CD4-positive, alpha-beta T cell treated with Interleukin-17A for 1 hour (primary cell): ENCODE measurements at places on chromosomes 11 and 22.

DNA sequence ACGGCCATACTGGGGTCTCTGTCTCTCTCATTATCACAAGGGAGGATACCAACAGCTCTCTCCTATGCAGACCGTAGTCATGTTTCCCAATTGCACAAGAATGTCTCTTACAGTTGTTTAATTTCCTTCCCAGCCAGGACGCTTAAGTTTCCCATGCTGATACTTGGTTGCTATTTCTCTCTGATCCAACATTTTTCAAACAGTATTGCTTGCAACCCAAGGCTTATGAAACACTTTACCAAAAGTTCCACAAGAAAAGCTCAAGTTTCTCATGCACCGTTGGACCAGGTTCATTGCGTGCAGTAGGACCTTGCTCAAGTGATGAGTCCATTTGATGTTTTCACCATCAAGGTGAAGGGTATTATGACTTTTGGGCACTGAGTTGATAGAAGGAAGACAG lies 46.6 kb downstream of the GGTLC2 start:
- no peak for DNase-seq

DNA sequence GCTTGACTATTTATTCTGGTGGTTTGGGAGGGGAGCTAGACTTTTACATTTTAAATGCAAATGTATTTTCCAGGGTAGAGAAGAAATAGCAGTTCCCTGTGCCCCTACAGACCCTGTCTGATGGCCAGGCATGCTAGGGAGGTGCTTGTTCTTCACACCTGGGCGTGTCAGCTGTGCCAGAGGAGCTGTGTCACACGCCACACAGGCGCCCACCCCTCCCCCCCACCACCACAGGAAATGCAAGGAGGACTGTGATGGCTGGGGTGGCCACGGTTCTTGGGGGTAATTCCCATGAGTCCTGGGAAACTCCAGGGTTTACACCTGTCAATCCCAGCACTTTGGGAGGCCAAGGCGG lies 82.2 kb downstream of the FLI1 start:
- DNase-seq: peak; percentile 63

- DNase-seq: no peak
Measured at GRCh38 chr22:22079404-22080148, 97.0 kb upstream of the TOP3B start.

- peak; percentile 16 for DNase-seq
Measured at GRCh38 chr22:20087319-20088262, 7.5 kb downstream of the DGCR8 start.

DNA sequence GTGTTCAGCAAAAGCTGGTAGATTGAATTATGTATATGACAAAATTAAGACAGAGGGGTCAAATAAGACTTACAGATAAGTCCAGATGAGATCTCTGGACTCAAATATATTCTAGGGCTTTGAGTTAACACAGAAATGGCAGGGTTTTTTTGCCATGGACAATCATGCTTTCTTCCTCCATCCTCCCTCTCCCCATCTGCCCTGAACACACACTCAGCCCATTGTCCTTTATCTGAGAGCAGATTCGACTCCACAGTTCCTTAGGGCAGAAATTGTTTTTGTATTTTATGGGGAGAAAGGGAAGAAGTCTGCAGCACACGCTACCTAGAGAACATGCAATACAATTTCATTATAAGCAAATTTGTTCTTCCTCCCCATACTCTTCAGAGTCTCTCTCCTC lies 86.8 kb downstream of the SLC1A2 start:
- DNase-seq: no peak

DNA sequence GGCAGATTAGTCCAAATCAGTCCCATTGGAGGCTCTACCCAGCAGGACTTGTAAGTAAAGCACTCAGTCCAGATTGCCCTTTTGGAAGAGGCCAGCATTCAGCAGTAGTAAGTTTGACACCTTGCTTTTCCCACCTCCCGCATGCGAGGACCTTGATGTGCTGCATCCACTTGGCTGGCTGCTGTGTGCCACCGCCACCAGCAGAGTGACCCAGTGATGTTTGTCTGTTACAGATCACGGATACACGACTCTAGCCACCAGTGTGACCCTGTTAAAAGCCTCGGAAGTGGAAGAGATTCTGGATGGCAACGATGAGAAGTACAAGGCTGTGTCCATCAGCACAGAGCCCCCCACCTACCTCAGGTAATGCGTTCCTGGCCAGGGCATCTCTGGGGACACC lies 6.6 kb downstream of the SMARCB1 start:
- no peak for DNase-seq

- DNase-seq: no peak
Measured at GRCh38 chr11:47431356-47432083, 5.3 kb upstream of the PSMC3 start.

DNA sequence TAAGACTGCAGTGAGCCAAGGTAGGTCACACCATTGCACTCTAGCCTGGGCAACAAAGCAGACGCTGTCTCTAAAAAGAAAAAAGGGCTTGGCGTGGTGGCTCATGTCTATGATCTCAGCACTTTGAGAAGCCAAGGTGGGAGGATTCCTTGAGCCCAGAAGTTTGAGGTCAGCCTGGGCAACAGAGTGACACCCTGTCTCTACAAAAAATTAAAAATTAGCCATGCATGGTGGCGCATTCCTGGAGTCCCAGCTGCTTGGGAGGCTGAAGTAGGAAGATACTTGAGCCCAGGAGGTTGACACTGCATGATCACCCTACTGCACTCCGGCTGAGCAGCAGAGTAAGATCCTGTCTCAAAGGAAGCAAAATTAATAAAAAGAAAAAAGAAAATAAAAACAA lies 38.9 kb upstream of the RDX start:
- DNase-seq: no peak

DNA sequence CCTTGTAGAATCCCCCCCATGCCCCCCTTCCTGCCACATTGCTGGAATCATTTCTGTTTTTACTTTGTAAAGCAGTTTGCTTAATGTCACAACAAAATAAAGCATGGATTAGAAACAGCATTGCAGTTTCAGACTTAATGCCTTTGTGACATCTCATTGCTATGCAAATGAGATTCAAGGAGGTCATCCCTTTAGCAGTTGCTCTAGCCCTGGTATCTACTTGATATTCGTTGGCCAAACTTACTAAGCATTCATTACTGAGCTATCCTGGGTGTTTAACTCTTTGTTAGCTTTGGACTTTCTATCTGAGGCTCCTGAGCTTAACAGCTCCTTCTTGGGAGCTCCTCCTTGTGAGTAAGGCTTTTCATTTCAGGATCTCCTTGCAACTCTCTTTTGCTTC lies 16.3 kb downstream of the FAT3 start:
- no peak for DNase-seq

GRCh38 chr11:73715541-73715940 lies 45.3 kb downstream of the RAB6A start:
- no peak for DNase-seq

GRCh38 chr11:100825626-100826025 lies 138.5 kb downstream of the ARHGAP42 start:
- DNase-seq: no peak

DNA sequence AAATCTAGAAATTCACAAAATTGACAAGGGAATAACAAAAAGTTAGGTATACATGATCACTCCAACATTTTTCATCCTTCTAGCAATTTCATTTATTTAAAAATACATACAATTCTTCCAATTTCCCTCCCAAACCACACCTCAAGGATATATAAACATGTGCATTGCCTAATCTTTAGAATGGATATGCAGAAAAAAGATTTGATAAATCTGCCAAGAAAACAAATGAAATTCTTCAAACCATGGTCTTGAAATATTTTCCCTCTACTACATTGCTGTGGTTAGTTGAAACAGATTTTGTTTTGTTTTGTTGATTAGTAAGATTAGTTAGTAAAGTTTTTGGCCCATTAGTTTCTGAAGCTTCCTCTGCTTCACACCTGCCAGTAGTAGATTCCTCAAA lies 703.3 kb upstream of the CCDC179 start:
- DNase-seq: no peak

DNA sequence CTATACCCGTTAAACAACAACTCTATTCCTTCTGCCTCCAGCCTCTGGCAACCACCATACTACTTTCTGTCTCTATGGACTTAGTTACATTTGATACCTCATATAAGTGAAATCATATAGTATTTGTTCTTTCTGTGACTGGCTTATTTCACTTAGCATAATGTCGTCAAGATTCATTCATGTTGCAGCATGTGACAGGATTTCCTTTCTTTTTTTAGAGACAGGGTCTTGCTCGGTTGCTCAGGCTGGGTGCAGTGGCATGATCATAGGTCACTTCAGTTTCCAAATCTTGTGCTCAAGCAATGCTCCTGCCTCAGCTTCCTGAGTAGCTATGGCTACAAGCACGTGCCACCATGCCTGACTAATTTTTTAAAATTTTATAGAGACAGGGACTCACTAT lies 29.4 kb upstream of the SORL1 start:
- DNase-seq: peak; percentile 45

GRCh38 chr11:8858808-8859207 lies 52.2 kb upstream of the AKIP1 start:
- no peak for DNase-seq

DNA sequence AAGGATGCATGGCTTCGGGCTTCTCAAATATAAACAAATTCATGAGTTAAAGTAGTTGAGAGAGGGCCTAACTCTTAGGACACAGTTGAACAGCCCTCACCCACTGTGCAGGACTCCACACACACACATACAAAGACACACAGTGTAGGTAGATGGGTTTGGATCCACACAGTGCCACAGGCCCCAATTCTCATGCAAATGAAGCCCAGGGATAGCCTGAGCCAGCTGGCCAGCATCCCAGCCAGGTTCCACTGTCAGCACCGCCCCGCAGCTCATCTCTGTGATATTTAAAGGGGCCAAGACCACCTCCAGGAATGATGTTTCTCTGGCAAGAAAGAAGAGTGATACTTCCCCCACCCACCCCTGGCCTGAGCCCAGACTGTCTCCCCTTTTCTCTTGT lies 11.7 kb downstream of the SLC35C1 start:
- DNase-seq: no peak

DNA sequence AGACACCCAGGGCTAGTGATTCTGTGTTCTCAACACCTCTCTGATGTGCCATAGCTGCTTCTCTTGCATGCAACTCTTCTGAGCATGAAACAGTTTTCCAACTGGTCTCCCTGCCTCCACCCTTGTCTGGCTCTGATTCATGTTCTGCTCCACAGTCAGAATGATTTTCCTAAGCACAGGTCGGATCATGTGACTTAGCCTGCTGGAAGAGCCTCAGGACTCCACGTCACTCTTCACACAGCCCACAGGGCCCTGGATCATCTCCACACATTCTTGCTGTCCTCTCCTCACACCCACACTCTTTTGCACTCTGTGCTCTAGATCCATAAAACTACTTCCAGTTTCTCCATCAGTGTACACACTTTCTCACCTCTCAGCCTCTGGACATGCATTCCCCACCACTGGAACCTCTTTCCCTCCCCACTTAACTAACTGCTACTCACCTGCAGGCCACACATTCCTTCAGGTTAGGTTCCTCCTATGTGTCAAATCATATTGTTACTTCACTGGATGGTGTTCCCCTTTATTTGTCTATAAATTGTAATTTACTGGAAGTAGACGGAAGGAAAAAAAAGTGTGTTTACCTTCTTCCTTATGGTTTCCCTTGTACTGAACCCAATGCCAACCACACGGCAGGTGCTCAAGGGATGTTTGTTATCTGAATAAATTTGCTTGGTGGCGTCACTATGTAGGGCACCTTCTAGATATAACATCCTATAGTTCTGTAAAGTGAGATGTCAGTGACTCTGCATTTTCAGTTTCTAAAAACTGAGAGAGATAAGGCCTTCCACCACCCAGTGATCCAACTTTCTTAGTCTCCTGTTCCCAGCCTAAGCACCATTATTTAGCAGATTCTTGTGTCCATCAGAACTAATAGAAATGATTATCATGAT lies 133.7 kb downstream of the ETS1 start:
- no peak for DNase-seq

- DNase-seq: no peak
Measured at GRCh38 chr22:17792299-17792698, 18.0 kb upstream of the BID start.

DNA sequence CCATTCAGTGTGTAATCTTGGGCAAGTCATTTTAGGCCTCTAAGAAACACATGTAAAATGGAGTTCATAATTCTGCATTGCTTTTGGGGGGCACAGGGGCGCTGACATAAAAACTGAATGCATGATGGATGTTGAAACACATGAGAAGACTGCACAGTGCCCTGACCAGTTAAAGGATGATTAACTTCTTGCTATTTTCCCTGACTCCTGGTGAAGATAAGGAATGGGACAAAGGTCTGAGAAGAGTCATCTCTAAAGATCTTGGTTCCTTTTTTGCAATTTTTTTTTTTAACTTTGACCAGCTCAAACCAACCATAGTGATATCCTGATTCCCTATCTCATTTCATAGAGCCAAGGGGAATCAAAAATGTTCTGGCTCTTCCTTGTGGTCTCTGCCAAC lies 134.9 kb upstream of the TENM4 start:
- no peak for DNase-seq

- peak; percentile 49 for DNase-seq
Measured at GRCh38 chr11:61967924-61968757, 707 bp upstream of the FTH1 start.

DNA sequence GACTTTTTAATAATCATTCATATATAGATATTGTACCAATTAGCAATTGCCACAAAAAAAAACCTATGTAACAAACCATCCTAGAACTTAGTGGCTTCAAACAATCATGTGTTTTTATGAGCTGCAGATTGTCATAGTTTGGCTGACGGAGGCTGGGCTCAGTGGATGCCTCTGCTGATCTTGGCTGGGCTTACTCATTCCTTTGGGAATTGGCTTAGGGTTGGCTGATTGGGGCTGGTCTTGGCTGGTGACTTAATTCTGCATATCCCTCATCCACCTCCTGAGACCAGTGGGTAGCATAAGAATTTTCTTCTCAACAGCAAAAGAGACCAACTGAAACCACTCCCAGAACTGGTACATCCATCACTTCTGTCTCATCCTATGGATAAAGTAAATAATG lies 57.9 kb upstream of the PHF21B start:
- DNase-seq: no peak

GRCh38 chr11:15198284-15198683 lies 83.6 kb downstream of the INSC start:
- no peak for DNase-seq

DNA sequence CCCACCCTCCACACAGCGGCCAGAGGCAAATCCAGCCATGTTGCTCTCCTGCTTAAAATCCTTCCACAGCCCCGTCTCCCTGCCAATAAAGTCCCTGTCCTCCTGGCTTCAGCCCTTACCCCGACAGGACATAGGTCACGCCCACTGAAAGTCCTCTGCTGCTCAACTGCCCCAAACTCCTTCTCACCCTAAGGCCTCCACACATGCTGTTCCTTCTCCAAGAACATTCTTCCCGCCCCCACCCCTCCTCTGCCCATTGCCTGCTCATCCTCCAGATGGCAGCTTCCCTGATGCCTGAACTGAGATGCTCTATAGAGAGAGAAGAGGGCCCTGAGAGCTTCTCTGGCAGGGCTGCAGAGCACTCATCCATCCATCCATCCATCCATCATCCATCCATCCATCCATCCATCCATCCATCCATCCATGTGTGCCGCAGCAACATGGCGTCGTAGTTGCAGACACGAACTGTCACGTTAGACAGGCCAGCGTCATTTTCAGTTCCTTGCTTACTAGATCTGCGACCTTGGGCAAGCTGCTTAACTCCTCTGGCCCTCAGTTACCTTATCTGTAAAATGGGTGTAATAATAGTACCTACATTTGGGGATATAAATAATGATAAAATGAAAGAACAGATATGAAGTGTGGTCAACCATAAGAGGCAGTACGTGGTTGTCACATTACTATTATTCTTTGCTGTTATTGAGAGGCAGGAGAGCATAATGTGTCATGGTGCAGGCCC lies 9.4 kb downstream of the NPTXR start:
- DNase-seq: no peak
